Cardiac muscle cell (in vitro differentiated cells and primary cell): ENCODE measurements at places on chromosomes 6 and 20. TPM values are rescaled to one million over a fixed set of nuclear protein-coding genes. Genes with fewer than 3 reads are reported as not detected.
A peak's percentile ranks its signal among the peaks of the same experiment; 100 is the strongest.

Gene COL21A1
- total RNA-seq: 1.2 and 1.4 TPM in 2 replicates

Gene PACRG
- 0.83 and 0.99 TPM in 2 replicates for total RNA-seq

Gene RIPOR3
- 3.0 and 3.8 TPM in 2 replicates for total RNA-seq

Gene ANKRD60
- total RNA-seq: not detected in 2 replicates

Gene LGSN
- not detected in 2 replicates for total RNA-seq

Gene TRAPPC3L
- not detected in 2 replicates for total RNA-seq

Gene SLC22A2
- 0.18 TPM in 1 of 2 replicates, not detected in the other for total RNA-seq

Gene PLCB1
- 9.0 and 17.6 TPM in 2 replicates for total RNA-seq

Gene VNN1
- total RNA-seq: not detected in 2 replicates

Gene FBXO9
- 69.9 and 87.0 TPM in 2 replicates for total RNA-seq

DNA sequence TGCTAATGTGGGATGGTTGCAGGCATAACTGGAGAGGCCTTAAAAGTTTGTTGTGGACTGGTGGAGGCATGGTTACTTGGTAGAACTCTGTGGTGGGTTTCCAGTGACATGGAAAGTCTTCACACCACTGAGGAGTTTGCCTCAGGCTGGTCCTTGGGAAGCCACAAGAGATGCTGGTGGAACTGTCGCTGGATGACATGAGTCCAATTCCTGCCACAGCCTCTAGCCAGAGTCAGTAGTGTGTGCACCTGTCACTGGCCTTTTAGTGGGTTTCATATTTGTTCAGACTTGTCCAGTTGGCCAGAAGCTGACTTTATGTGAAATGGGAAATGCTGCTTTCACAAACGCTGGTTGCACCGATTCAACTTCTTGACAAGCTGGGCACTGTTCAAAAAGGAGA, 13.7 kb upstream of the SRSF12 start:
- no peak for DNase-seq

DNA sequence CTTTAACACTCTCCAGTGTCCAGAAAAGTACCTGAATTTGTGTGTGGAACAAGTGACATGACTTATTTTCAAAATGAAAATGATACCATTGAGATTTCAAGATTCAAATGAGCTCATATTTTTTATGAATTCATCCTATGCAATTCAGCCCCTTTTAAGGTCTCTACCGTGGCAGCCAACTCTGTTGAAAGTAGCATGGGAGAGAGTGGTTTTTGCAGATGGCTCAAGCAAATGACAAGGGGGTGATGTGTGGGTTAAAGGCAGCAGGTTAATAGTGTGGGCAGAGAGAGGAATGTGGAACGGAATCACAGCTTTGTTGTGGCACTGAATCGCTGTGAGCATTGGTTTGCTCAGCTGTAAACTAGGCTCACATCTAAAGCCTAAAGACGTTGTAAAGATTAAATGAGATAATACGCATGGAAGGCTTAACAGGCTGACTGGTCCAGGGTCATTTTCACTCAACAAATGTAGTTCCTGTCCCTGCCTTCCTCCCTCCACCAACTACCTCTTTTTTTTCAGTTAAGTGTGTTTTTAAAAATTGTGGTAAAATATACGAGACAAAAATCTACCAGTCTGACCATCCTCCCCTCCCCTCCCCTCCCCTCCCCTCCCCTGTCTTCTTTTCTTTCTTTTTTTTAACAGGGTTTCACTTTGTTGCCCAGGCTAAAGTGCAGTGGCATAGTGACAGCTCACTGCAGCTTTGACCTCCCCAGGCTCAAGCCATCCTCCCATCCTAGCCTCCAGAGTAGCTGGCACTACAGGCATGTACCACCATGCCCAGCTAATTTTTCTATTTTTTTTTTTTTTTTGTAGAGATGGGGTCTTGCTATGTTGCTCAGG, 114.7 kb upstream of the ZNF217 start:
- DNase-seq: no peak

DNA sequence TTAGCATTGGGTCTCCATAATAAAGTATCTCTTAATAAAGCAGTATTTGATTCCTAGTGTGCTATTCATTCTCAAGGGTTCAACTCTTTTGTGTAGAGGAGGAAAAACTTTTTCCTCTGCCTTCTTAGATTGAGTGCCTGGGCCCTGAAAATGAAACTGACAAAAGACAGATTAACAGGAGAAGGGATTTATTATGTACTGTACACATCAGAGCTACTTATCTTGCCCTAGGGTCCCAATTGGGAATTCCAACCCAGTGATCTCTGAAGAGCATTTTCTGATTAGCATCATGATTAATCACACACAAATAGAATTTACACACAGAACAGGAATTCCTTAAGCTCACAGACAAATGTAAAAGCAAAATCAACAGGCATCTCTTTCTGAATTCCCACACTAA, 128.9 kb downstream of the CD164 start:
- no peak for DNase-seq

DNA sequence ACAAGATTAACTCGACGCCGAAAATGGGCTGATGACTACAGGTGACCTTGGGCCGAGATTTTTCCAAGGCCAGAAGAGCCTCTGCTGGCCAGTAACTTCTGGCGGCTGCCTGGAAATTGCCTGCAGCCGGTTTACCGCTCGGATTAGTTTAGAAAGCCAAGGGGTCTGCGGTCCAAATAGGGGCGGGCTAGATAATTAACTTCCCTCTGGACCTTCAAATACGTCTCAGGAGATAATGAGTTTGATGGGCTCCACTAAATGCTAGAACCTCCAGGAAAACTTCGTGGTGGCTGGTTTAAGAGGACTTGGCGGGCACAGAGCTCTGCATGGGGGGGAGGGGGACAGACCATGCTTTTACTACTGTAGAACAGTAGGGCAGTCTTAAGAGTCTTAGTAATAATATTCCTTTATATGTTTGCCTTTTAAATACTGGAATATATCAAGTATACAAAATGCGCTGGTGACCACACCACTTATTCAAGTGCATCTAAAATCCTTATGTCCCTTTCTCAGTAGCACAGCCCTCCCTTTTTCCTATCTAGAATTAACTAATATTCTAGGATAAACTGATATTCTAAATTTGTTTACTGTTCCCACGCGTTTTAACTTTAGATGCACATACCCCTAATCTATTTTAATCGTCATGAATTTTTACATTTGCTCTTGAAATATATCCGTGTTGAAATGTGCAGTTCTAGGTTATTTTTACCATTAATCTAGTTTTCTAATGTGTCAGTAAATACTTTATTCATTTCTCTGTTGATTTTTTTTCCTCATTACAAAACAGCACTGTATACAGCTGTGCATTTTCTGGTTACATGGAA, 107.5 kb upstream of the PRSS16 start:
- DNase-seq: peak; percentile 30

DNA sequence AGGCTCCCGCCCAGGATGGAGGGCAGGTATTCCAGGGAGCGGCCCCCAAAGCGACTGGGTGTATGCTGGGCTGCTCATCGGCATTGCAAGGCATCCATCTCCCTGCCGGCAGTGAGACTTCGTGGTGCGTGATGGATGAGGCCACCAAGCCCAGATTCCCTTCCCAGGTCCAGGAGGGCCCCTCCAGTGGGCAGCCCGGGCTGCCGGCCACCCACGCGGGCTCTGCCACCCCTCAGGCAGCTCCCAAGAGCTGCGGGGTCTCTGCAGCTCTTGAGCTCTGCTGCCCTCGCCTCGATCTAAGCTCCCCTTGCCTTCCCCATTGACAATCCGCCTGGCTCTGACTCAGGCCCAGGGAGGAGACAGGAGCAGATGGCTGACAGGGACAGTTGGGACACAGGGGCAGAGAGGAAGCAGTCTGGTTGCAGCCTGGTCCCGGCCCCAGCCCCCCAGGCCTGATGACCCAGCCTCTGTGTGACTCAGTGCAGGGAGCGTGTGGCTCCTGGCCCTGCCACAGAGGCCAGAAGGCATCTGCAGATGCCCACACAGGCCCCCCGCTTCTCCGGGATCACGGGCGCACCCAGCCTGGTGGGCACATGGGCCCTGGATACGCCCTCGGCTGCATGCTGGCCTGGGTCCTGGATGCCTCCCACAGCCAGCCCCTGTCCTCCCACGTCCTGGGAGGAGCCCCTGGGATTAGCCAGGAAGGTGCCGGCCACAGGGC, 33.0 kb downstream of the SLCO4A1 start:
- DNase-seq: no peak

DNA sequence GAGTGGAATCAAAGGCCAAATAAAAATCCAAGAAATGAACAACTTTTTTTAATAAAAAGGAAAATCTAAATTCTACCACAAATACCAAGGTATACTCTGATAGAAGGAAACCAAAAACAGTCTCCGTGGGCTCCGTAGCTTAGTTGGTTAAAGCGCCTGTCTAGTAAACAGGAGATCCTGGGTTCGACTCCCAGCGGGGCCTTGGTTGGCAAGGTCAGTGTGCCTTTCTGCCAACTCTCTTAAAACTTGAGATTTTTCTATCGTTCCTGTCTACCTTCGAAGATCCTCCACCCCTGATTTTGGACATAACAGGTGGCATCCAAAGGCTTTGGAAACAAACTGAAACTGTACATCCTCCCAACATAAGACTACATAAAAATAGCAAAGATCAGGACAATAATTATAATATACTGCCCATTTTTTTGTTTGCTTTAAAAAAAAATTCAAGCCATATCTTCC, 197.9 kb downstream of the TRIM27 start:
- DNase-seq: no peak

- DNase-seq: no peak
These were observed 48.4 kb upstream of the TOP1 start for GRCh38 chr20:40980106-40980827.

DNA sequence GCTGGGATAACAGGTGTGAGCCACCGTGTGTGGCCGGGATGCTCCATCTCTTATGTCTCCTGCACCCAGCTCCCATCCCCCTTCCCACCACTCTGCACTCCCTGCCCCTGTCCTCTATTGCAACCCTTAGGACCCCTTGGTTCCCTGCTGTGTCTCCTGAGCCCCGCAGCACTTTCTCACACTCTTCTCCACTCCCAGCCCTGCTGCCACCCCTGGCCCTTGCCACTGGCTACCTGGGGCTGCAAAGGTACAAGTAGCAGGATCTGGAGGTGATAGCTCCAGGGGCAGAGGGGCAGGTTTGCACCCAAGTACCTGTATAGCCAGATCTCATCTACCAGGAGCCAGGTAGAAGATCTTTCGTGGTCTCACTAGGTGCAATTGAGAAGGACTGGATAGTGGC, 6.6 kb upstream of the CPXM1 start:
- DNase-seq: no peak

- DNase-seq: peak; percentile 27
These were observed 9.1 kb upstream of the MAP1LC3A start for GRCh38 chr20:34549291-34549928.

DNA sequence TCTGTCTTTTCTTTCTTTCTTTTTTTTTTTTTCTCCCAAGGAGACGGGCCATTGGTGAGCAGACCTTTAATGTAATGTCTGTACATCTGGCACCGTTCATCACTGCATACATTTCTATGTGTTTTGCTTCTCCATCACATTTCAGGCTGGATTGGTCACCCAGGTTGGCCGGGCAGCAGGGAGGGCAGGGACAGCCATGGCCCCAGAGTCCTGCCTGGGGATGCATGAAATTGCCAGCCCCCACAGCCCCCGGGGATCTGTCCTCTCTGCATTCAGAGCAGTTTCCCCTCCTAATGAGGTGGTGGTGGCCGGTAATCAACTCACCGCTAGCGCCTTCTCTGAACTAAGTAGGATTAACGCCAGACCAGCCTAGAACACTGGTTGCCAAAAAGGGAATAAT, 50.4 kb downstream of the APCDD1L start:
- no peak for DNase-seq

- no peak for DNase-seq
These were observed 15.4 kb upstream of the L3MBTL1 start for GRCh38 chr20:43492101-43492500.

- peak; percentile 97 for DNase-seq
These were observed 82.9 kb upstream of the MLN start for GRCh38 chr6:33886673-33887144.

DNA sequence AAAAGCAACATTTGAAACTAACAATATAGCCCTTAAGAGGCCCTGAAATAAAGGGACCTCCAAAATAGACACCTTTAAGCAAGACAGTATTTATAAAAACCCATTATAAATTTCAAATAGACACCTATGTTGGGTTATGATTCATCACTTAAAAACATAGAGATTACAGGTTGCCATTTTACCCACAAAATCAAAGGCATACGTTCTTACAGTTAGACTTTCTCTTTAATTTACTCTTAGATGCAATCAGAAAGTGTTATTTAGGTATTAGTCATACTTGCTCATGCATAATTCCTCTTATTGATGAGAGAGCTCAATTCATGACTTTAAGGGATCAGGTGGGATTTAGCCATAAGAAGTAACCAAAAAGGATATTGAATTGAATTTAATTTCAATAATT, 51.5 kb upstream of the TMEM200A start:
- DNase-seq: no peak

DNA sequence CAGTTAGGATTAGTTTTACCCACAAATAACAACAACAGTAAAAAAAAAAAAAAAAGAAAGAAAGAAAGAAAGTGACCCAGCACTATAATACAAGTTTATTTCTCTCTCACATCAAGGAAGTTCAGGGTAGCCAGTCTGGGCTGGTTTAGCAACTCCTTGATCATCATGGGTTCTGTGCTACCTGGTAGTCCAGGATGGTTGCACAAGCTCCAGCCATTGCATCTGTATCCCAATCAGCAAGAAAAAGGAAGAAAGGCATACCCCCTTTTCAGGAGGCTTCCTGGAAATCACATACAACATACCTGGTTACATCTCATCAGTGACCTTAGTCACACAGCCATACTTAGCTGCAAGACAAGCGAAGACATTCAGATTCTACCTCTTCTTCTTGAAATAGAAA, 128.5 kb downstream of the MTHFD1L start:
- DNase-seq: no peak

GRCh38 chr6:117480651-117481050, 1.8 kb upstream of the DCBLD1 start:
- no peak for DNase-seq

- no peak for DNase-seq
These were observed 138.0 kb upstream of the TBX18 start for GRCh38 chr6:84902354-84902928.

DNA sequence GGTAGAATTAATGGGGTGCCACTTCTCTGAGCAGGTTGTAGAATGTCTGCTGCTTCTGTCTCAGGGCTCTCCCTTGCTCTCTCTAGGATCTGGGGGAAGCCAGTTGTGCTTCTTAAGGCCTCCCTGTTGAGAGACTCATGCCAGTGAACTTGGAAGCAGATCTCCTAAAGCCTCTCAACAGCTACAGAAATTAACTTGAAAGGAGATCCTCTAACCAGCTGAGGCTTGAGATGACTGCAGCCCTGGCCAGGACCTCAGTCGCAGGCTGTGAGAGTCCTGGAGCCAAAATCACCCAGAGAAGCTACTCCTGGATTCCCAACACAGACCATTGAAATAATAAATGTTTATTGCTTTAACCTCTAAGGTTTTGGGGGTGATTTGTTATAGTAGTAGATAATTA, 180.2 kb upstream of the MARCKS start:
- no peak for DNase-seq

GRCh38 chr6:116158641-116159040, 32.7 kb upstream of the COL10A1 start:
- peak; percentile 25 for DNase-seq

GRCh38 chr20:23101696-23102406, 15.7 kb upstream of the CD93 start:
- DNase-seq: no peak
